ENCODE measurements at places on chromosomes 11 and 22. TPM values are rescaled to one million over a fixed set of nuclear protein-coding genes. Genes with fewer than 3 reads are reported as not detected.

The APOL3 gene
- 2.9 TPM for total RNA-seq

- no peak for DNase-seq
Observed at GRCh38 chr11:8593455-8593854, 573 bp downstream of the STK33 start.

GRCh38 chr11:6419009-6419631 is at the start of gene APBB1:
Gene APBB1 (minus strand): TSS chr11:6419094. CDS start chr11:6411347, 7,747 bp downstream.
- DNase-seq: peak; percentile 89

The HBB gene
- 5.8 TPM for total RNA-seq

DNA sequence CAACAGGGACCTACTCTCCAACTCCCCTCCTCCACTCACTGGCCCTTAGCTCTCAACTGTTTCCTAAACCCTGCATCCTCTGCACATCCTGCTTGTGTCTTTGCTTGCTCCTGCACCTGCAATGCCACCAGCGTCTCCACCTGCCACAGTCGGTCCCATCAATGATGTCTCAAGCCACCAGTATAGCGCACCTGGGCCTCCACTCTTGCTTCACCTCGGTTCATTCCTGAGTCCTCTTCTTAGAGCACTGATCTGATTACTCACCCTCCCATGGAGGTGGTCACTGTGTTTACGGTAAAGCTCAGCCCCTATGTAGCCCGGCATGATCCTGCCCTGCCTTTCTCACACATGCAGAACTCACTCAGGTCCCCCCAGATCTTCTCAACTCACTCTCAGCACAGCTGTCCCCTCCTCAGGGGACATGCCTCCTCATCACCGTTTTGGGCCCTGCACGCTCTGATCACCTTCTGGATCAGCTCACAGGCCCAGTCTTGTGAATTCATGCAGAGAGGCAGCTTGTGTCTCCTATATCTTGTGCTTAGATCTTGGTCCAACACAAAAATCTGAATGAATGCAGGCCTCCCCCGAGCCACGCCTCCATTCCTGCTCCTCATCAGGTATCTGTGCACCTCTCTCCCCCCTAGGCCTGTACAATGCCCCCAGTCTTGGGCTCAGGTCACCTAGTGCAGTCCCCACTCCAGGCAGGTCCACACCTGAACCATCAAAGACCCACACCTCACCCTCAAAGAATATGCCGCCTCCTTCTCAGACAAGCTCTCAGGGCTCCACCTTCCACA is 31.4 kb downstream of the TRIM29 start:
- no peak for DNase-seq

- no peak for DNase-seq
Observed at GRCh38 chr11:106395716-106396349, 318.4 kb downstream of the AASDHPPT start.

GRCh38 chr11:12179531-12179930 is 69.1 kb downstream of the MICAL2 start:
- no peak for DNase-seq

DNA sequence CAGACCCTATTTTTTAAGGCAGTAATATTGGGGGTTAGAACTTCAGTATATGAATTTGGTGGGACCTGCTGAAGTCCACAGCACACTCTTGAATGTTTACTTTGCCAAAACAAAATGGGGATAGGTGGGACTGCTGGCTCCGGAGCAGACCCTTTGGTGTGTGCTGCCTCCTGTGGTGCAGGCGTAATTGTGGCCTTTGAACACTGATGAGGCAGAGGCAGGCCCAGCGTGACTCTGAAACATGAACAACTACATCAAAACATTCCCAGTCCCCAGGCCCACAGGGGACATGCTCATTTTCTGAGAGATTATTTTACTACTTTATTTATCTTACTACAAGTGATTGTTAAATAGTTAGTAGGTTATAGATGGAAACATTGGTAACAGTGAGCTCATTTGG is 225.0 kb upstream of the TBCEL start:
- DNase-seq: no peak
